ENCODE measurements at places on chromosomes 12 and 14. TPM values are rescaled to one million over a fixed set of nuclear protein-coding genes. Genes with fewer than 3 reads are reported as not detected.

GRCh38 chr14:85296456-85297210 lies 233.3 kb upstream of the FLRT2 start:
- no peak for DNase-seq

GRCh38 chr14:101546706-101547105 lies 14.6 kb upstream of the DIO3 start:
- no peak for DNase-seq

GRCh38 chr14:47425302-47425701 lies 250.1 kb downstream of the MDGA2 start:
- no peak for DNase-seq

DNA sequence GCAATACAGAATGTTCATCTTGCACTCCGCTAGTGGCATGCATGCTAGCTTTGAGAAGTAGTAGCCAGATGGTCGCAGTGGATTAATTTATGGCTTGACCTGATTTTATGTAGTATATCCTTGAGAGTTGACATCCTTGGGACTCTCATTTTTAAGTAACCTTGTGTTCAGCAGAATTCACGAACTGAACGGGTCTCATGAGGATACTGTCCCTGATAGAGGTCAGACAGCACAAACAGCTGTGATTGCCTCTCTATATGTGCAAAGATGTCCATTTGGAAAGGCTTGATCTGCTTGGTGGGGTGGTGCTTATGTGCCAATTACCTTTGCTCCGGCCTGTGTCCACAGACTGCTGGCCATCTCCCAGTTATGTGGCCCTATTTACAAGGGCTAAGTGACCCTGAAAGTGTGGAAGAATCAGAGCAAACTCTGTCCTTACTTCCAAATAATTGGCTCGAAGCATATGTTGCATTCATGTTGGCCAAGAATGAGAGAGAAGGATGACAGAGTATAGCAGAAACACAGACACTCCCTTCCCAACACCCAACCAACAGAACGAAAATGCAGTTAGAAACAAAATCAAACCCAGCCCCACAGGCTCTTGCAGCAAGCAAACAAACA lies 167.1 kb downstream of the CRADD start:
- no peak for DNase-seq

- no peak for DNase-seq
Observed at GRCh38 chr12:116138781-116139180, 138.7 kb downstream of the MED13L start.

Gene PTPRR
- total RNA-seq = 0.19 TPM

Gene IL23A
- total RNA-seq = 0.31 TPM

Gene CALM1
- total RNA-seq = 362 TPM

Data from neural progenitor cell (in vitro differentiated cells).